ENCODE measurements at places on chromosomes 12 and 14.

DNA sequence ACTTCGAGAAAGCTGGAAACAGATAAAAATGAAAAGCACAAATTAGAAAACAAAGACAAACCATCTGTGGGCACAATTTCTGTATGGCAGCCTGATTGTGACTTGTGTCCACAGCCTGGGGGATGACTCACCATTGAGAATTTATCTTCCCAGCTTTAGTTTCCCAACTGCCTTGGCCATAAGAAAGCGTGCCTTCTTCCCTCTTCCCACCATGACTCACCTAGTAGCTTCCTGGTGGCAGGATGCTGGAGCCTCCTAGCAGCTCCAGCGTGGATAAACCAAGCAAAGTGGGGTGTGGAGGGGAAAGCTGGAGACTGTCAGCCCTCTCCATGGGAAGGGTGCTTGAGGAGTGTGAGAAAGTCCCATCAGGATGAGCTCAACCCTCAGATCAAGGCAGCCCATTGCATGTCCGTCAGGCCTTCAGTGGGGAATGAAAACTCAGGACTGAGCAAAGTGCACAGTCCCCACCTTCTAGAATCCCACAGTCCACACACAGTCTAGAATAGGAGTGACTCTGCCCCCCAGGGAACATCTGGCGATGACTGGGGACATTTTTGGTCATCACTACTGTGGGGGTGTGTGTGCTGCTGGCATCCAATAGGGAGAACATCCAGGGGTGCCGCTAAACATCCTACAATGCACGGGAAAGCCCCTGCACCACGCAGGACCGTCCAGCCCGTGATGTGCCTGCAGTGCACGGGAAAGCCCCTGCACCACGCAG, 22.4 kb upstream of the SERPINA6 start:
- DNase-seq = no peak

DNA sequence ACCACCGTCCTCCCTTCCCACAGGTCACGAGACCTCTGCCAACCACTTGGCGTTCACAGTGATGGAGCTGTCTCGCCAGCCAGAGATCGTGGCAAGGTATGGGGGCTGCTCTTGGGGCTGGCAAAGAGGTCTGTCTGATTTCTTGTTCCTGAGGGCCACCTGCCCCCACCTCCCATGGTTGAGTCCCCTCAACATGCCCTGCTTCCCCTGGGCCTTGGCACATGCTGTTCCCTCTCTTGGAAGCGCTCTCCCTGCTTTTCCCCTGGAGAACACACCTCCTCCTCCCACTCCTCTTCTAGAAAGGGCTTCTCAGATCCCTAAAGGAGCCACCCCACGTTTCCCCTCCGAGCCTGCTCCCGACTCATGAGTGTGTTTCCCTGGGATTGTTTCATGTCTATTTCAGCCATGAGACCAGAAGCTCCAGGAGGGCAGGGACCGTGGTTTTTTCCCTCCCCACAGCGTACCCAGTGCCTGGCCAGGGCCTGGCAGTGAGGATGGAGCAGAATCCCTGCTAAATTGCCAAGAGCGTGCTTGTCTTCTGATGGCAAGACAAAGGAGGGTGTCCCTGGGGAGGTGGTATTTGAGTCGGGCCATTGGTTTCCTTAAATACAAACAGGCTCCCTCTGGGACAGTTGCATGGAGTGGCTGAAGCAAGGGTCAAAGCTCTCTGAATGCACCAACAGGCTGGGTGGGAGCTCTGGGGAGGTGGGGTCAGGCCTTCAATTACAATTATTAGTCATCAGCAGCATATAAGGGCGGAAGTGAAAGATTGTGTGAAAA, 34.1 kb downstream of the CYP46A1 start:
- DNase-seq = no peak

- DNase-seq = no peak
These were observed 79.4 kb upstream of the DCN start for GRCh38 chr12:91261820-91262676.

DNA sequence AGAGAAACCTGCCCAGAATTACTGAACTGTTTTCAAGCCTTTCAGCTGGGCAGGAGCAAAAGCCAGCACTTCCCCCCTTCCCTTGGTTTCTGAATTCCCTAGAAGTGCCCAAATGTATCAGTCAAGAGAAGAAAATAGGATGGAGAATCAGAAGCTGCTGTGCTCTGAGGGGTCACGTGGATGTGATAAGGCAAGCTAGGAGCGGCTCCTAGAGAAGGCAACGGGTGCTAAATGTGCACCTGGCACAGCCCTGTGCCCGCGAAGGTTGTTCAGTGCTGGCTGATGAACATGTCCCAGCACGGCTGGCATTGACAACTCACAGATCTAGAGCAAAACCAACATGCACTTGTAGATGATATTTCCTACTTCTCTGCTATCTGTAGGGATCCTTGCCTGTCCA, 8.3 kb downstream of the EMG1 start:
- DNase-seq = no peak

DNA sequence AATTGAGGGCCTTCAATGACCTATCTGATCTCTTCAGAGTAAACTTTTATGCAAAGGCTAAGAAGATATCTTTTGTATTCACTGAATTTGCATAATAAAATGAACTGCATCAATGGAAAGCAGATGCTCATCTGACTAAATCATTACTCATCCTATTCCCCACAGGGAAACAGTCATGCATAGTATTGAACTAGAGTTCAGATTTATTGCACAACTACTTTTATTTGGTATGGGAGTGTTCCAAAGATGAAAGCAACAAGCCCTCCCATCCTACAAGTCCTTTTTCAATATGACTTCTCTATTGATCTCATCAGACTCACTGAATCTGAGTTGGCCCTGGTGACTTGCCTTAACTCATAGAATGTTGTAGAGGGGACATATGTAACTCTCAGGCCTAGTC, 159.8 kb downstream of the KITLG start:
- no peak for DNase-seq

GRCh38 chr14:23663127-23663526, 27.0 kb downstream of the DHRS2 start:
- DNase-seq = no peak

DNA sequence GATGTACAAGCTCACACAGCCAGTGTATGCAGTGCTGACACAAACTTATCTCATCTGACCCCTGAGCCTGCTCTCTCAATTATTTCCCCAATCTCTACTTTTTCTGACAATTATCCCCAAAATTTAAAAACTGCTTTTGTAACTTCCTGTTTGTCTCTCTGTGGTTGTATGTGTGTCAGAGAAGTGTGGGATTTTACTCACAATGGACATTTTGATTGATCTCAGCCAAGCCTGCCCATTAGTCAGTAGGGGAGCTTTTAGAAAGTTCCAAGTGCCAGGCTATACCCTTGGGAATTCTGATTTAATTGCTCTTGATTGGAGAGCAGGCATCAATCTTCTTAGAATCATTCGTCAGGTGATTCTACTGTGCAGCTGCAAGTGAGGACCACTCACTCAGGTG, 64.9 kb upstream of the LMNTD1 start:
- DNase-seq = no peak

DNA sequence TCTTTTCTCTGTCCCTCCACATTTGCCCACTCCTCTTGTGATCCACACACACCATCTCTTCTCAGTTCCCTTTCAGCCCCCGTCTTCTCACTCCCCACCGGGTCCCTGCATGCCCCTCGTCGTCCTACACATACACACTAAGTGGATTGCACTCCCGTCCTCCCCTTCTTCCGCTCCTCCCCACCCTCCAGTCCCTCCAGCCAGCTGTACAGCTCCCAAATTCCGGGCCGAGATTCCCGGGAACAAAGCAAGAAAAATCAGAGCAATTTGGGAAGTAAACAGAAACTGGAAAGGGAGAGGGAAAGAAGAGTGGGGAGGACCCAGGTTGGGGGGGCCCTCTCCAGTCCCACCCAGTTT, 282 bp upstream of the IGFBP6 start:
- DNase-seq = no peak

GRCh38 chr12:92078167-92079053, 67.2 kb downstream of the BTG1 start:
- DNase-seq = no peak
